ENCODE measurements at places on chromosomes 4 and X.

DNA sequence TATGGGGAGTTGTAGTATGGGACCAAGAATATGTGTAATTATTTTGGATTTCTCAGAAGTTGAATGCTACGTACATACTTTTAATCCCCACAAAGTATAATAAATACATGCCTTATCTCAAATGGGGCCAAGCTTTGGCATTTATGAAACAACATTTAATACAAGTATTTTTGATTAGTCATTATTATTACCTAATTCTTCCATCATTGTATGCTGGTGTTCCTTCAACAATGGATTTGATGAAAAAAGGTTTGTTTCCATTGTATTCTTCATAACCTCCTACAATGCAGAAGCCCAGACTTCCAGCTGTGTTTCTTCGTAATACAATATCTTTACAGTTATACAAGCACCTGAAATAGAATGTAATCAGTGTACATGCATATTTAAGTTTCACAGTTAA, 83.8 kb downstream of the FIP1L1 start:
- DNase-seq, result no peak

DNA sequence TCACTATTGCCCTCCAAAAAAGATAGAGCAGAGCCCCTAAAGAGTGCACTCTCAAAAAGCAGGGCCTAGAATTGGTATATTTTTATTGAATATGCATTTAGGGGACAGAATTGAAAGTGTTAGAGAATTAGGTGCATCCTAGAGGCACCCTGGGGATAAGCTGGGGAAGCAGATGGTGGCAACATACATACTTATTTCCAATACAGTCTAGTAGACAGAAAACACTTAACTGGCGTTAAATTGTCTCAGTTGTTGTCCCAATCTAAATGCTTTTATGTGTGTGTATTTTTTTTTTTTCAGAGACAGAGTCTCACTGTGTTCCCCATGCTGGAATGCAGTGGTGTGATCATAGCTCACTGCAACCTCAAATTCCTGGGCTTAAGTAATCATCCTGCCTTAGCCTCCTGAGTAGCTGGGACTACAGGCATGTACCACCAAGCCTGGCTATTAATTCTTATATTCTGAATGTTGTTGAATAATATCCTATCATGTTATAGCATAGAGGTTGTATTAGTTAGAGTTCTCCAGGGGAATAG, 481.8 kb downstream of the GRXCR1 start:
- DNase-seq, result no peak

DNA sequence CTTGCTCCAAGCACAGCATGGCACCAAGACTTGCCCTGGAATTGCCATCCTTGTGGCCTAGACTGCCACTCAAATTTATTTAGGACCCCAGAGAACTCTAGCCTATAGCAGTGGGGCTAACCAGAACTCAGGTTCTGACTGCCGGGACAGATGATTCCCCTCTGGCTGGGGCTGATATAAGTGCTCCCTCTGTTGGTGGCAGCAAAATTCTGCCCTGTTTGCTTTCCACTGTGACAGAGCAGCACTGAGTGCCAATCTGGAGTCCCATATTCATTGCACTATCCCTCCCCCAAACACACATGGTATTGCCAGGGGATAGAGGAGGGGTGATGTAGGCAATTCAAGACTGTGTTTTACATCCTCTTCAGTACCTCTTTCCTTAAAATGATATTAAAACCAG, 1081.9 kb downstream of the FAT4 start:
- DNase-seq, result no peak

- no peak for DNase-seq
Observed at GRCh38 chr4:80340036-80340435, 4.5 kb downstream of the CFAP299 start.

- no peak for DNase-seq
Observed at GRCh38 chrX:150536455-150537116, 31.8 kb upstream of the MTM1 start.

DNA sequence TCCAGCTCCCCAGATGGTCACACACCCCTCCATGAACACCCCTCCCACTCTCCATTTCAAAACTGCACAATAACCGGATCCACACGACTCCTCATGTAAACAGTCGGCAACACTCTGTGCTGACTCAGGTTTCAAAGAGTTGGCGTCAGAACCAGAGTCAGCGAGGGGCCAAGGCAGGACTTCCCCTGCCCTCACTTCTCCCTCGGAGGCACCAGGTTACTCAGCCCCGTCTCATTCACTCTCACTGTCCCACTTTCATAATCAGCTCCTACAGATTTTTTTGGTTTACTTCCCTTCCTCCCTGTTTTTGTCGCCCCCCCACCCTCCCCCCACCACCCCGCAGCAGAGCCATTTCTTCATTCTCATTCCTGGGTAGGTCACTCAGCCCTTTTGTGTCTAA, 2.7 kb upstream of the TIMP1 start:
- no peak for DNase-seq

DNA sequence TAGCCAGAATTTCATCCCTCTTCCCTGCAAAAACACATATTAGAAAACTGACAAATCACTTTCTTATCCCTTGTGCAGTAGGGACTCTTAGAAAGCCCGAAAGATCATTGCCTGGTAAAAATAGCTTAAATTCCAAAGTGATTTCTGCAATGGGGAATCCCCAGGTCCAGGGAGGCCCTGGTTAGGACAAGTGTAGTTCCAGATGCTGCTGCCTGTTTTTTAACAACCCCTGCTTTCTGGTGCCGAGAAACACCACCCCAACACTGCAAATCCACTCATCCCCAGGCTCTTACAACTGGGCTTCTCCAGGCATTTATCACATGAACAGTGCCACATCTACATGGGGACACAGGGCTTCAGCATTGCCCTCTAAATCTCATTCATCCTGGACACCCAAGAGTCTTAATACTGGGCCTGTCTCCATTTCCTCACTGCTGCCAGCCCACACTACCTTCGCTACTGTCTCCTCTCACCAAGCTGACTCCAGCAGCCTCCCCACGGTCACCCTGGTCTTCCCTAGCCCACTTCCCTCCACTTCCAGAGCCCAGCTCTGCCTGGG, 112.2 kb upstream of the PSAPL1 start:
- DNase-seq, result no peak

DNA sequence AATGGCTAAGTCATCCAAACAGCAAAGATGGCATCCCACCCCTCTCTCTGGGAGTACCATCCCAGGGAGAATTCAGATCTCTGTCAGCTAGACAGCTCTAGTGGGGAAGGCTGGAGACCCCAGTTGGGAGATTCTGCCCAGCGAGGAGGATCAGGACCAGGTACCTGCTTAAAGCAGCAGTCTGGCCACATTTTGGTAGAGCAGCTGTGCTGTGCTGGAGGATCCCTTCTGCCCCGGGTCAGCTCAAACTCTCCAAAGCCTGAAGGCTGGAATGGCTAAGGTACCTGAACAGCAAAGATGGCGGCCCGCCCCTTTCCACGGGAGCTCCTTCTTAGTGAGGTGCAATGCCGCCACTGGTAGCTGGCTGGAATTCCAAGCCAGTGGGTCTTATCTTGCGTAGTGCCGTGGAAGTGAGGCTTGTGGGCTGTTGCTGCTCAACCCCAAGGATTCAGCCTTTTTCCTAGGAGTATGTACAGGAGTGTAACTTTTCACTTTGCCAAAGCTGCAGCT, 40.1 kb downstream of the SATL1 start:
- no peak for DNase-seq

- DNase-seq, result no peak
Observed at GRCh38 chr4:165592386-165592785, 213.6 kb downstream of the CPE start.

Measured in OCI-M1 (cell line).